T-helper 2 cell treated with Interferon-gamma antibody and Interleukin-4, amounts not matched to agents 5 μg/mL and 100 μg/mL, for 36 hours (primary cell): ENCODE measurements at places on chromosomes 5 and 9.

DNA sequence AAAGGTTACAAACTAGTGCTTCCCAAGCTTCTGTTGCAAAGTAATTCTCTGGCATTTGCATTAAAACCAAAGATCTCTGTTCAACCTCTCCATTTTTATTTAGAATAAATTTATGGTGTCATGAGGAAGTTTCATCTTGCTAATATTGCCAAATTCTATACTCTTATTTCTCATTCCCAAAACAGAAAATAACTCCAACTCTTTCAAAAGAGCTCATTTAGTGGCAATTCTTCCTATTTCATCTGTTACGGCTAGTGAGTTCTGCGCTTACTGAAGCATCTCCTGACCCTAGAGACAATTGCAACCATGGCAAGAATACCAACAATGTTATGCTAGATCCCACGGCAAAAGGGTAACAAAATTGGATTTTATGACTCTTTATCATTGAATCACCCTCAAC lies 97.0 kb downstream of the HINT1 start:
- H3K4me1 ChIP-seq, result peaks cover 46% of the 10 kb centered on the region
- no peaks in the 10 kb centered on the region for H3K27me3 ChIP-seq
- peaks cover 24% of the 10 kb centered on the region for H3K36me3 ChIP-seq
- DNase-seq, result no peak
- H3K27ac ChIP-seq, result peak overlapping the region; percentile 34
- H3K4me3 ChIP-seq, result peak overlapping the region; percentile 4

- no peak for DNase-seq
- H3K27ac ChIP-seq, result no peak overlapping the region
- peaks cover 15% of the 10 kb centered on the region for H3K27me3 ChIP-seq
- no peak overlapping the region for H3K4me3 ChIP-seq
- no peaks in the 10 kb centered on the region for H3K36me3 ChIP-seq
- H3K4me1 ChIP-seq, result peaks cover 4% of the 10 kb centered on the region
Observed at GRCh38 chr9:89808076-89808755, 203.4 kb downstream of the GADD45G start.

- H3K4me1 ChIP-seq, result no peaks in the 10 kb centered on the region
- no peak overlapping the region for H3K27ac ChIP-seq
- no peak overlapping the region for H3K4me3 ChIP-seq
- H3K36me3 ChIP-seq, result no peaks in the 10 kb centered on the region
Observed at GRCh38 chr9:101736717-101737116, 1.7 kb downstream of the GRIN3A start.

DNA sequence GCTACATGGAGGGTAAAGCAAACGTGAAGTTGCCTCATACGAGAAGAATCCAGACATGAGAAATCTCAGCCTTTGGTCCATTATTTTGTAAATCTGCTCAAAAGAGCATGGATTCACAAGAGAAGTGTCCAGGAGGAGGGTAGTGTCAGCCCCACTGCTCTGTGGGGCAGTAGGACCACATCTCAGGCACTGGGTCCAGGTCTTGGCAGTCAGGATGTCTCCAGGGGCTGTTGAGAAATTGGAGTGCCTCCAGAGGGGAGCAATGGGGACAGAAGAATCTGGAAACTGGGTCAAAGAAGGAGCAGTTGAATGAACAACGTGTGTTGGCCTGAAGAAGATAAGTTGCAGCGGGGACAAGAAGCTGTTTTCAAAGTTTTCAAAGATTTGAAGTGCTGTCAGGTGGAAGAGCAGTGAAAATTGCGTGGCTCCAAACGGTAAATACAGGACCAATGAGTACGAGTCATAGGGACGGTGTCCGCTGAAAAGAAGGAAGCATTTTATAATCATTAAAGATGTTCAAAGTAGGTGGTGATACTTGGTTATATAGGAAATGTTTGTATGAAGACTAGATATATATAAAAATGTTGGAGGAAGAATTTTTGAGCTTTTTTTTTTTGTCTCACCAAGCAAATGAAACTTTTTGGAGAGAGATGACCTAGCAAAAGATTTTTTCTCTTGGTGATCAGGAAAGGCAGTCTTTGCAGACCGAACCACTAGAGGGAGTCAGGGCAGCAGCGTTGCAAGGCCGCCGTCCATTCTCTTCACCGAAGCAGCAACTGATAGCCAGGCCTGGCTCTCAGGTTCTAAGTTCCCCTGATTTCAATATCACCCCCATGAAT lies 57.1 kb upstream of the ZBED3 start:
- no peak overlapping the region for H3K4me3 ChIP-seq
- peak; percentile 41 for DNase-seq
- H3K4me1 ChIP-seq, result peaks cover 19% of the 10 kb centered on the region

- peaks cover 54% of the 10 kb centered on the region for H3K4me1 ChIP-seq
- peak overlapping the region; percentile 98 for H3K4me3 ChIP-seq
- peak; percentile 88 for DNase-seq
- H3K27ac ChIP-seq, result peak overlapping the region; percentile 99
Observed at GRCh38 chr5:96662725-96663518, 746 bp downstream of the CAST start.

DNA sequence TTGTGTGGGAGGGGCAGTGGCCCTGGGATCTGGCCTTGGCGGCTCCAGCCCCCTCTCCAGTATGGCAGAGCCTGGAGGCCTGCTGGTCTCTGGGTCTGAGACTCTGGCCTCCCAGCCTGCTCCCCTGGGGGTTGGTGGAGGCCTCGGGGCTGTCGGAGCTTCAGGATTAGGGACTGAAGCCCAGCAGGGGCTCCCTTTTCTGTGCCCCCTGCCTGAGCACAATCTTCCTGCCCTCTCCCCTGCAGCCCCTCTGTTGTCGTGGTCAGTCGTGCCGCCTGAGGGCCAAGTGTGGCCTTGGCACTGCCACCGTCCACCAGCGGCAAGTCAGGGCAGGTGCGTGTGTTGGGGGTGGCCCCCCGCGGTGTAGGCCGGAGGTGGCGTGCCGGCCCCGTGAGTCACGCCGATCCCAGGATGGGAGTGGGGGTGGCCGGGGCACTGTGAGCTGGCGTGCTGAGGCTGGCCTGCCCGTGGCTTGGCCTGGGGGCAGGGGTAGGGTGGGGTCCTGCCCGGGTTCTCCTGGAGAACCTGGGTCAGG lies 53.6 kb downstream of the RXRA start:
- peaks cover 14% of the 10 kb centered on the region for H3K4me1 ChIP-seq
- H3K27ac ChIP-seq, result no peak overlapping the region
- peaks cover 3% of the 10 kb centered on the region for H3K27me3 ChIP-seq
- H3K36me3 ChIP-seq, result no peaks in the 10 kb centered on the region
- H3K4me3 ChIP-seq, result no peak overlapping the region

DNA sequence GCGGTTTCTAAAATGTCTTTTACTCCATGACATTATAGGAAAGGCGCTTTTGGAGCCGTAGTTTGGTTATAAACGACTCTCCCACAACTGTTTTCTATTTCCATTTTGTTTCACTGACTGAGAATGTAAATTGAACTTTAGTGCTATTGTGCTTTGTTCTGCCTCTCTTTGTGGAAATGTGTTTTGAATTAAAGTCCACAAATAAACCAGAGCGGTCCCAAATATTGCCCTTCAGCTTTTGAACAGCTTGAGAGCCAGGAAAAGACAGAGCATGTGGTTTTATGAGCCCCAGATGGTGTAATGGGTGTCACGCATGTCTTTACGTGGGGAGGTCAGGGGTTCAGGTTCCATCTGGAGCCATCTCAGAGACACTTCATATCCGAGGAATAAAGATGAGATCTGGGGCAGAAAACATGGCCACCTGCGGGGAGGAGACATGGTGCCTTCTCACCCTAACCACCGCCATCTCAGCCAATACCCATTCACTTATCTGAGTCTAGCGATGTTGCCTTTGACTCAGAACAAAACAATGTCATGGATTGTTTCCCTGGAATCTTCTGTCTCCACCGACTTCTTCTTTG lies 42.5 kb upstream of the ROR2 start:
- no peaks in the 10 kb centered on the region for H3K4me1 ChIP-seq
- no peaks in the 10 kb centered on the region for H3K36me3 ChIP-seq
- H3K27ac ChIP-seq, result no peak overlapping the region
- no peak for DNase-seq

DNA sequence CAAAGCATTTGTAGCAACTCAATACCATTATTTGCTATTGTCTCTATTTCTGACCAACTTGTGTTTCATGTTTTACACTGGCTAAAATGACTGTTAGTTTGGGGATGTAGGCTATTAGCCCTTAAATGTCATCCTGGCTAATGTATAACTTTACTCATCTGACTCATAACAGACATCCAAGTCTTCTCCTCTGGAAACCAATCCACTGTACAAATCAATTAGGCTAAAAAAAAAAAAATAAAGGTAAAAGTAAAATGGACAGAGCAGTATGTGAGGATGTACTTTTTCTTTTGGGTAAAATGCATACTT lies 20.6 kb downstream of the MEGF9 start:
- no peak overlapping the region for H3K4me3 ChIP-seq
- H3K4me1 ChIP-seq, result peaks cover 26% of the 10 kb centered on the region
- DNase-seq, result no peak
- H3K27me3 ChIP-seq, result no peaks in the 10 kb centered on the region
- H3K27ac ChIP-seq, result no peak overlapping the region
- H3K36me3 ChIP-seq, result peaks cover 2% of the 10 kb centered on the region

DNA sequence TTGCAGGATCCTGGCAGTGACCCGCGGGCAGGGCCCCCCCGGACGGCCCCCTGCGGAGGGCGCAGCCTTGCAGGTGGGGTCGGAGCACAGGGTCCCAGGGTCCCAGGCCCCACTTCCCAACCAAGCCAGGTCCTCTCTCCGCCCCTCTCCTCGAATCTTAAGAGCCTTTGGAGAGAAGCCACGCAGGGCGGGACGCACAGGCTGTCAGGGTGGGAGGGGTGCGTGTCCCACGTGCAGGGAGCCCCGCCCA lies 18.4 kb upstream of the EGFL7 start:
- H3K27me3 ChIP-seq, result peaks cover 30% of the 10 kb centered on the region
- no peaks in the 10 kb centered on the region for H3K36me3 ChIP-seq

DNA sequence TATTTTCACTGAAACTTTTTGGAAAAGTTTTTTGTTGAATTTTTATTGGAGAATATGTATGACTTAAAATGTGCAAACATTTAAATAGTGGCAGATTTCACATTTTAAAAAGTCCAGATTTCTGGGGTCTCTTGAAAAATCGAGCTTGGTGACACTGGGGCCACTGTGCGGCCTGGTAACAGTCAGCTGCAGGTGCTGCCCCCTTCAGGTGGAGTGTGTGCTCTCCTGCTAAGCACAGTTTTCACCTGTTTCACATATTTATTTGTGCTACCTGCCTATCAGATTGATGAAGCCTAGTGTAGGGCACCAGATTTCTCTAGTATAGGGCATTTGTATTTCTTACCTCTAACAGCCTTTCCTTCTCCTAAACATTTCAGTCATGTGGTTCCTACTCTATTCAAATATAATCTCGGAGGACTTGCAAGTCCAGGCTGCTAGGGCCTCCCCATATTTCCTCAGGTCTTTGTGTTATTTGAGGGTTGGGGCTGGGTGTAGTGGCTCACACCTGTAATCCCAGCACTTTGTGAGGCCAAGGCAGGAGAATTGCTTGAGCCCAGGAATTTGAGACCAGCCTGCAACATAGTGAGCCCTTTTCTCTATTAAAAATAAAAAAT lies 95.8 kb upstream of the KLF9 start:
- H3K36me3 ChIP-seq, result no peaks in the 10 kb centered on the region
- H3K4me1 ChIP-seq, result no peaks in the 10 kb centered on the region
- no peaks in the 10 kb centered on the region for H3K27me3 ChIP-seq
- H3K4me3 ChIP-seq, result no peak overlapping the region

DNA sequence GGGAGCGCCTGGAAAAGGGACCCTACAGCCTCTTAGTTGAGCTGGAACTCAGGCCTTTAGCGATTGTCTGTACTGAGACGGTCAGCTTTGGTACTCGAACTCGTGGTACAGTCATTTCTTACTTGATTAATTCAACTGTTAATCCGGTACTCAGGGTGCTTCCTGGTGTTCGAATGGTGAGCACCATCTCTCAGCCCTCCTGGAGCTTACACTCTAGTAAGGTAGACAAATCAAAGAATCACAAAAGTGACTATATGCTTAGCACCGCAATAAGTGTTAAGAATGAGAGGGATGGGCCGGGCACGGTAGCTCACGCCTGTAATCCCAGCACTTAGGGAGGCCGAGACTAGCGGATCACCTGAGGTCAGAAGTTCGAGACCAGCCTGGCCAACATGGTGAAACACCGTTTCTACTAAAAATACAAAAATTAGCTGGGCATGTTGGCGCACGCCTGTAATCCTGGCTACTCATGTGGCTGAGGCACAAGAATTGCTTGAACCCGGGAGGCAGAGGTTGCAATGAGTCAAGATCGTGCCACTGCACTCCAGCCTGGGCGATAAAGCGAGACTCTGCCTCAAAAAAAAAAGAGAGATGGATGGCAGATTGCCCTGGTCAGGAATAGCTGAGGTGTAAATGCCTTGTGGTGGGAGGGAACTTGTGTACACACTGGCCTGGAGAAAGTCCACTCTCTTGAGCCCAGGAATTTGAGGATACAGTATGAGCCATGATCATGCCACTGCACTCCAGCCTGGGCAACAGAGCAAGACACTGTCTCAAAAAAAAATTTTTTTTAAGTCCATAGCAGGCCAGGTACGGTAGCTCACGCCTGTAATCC lies 981 bp downstream of the TCOF1 start:
- H3K27ac ChIP-seq, result peak overlapping the region; percentile 84
- H3K36me3 ChIP-seq, result peaks cover 23% of the 10 kb centered on the region
- H3K27me3 ChIP-seq, result peaks cover 2% of the 10 kb centered on the region
- H3K4me3 ChIP-seq, result peak overlapping the region; percentile 89

- peaks cover 24% of the 10 kb centered on the region for H3K4me1 ChIP-seq
- H3K27me3 ChIP-seq, result peaks cover 2% of the 10 kb centered on the region
- no peaks in the 10 kb centered on the region for H3K36me3 ChIP-seq
- no peak for DNase-seq
- no peak overlapping the region for H3K4me3 ChIP-seq
Observed at GRCh38 chr9:130240410-130241197, 25.0 kb upstream of the HMCN2 start.

DNA sequence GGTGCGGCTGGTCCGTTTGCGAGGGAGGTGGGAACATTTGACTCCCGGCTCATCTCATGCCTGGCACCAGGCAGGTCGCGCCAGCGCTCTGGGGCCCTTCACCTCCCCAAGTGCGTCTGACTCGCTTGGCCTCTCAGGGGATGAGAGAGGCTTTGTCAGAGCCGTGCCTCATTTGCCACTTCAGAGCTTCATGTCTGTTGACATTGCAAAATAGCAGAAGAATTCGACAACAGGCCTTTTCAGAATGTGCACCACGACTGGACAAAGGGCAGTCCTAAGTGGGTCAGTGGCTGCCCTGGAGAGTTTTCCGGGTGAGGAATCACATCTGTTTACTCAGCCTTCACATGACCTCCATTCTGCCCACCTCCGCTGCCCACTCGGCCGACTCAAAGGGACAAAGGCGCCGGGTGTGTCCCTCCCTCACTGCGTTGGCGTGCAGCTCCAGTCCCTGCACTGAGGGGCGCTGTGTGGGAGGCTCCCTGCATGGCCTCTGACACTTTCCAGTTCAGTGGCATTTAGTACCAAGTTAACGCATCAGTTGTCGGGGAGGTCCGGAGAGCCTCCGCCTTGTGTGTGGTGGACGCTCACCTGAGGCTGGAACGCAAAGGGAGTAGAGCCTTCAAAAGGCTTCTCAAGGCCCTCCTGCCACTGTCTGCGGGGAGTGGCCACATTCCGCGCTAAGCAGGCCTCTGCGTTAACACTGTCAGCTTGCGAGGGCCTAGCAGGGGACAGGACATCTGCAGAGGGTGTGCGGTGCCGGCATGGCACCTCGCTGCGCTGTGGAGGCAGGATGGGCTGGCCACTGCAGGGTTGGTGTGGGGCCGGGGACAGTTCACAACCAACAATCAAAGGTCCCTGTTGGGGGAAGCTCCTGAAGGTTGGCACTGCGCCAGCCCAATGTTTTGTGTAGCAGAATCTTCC lies 171.5 kb downstream of the NXNL2 start:
- H3K4me3 ChIP-seq, result no peak overlapping the region
- peaks cover 4% of the 10 kb centered on the region for H3K27me3 ChIP-seq
- H3K36me3 ChIP-seq, result no peaks in the 10 kb centered on the region
- no peak for DNase-seq

GRCh38 chr9:92911511-92912475 lies 34.0 kb upstream of the ZNF484 start:
- peaks cover 21% of the 10 kb centered on the region for H3K27me3 ChIP-seq
- no peak overlapping the region for H3K27ac ChIP-seq
- DNase-seq, result no peak
- no peaks in the 10 kb centered on the region for H3K36me3 ChIP-seq
